ENCODE measurements at places on chromosomes 4 and X.
A peak's percentile ranks its signal among the peaks of the same experiment; 100 is the strongest.

DNA sequence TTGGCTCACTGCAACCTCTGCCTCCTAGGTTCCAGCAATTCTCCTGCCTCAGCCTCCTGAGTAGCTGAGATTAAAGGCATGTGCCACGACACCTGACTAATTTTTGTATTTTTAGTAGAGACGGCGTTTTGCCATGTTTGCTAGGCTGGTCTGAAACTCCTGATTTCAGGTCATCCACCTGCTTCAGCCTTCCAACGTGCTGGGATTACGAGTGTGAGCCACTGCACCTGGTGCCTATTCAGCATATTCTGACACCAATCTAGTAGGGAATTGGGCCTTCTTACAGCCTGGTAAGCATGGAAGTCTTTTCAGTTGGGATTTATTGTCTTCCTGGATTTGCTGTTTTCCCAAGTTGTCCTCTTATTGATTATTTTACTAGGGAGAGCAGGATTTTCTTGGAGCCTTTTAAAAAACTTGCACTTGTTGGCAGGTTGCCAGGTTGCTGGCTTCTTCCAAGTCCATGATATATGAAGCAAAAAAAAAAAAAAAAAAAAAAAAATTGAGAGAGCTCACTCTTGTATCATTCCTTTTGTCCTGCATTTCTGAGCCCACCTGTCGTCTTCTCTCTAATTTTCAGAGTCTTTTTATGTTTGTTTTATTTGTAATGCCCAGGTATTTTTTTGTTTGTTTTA, 43.7 kb downstream of the TMPRSS11E start:
- no peak for DNase-seq

- DNase-seq: no peak
Measured at GRCh38 chrX:24925430-24925829, 90.3 kb downstream of the ARX start.

DNA sequence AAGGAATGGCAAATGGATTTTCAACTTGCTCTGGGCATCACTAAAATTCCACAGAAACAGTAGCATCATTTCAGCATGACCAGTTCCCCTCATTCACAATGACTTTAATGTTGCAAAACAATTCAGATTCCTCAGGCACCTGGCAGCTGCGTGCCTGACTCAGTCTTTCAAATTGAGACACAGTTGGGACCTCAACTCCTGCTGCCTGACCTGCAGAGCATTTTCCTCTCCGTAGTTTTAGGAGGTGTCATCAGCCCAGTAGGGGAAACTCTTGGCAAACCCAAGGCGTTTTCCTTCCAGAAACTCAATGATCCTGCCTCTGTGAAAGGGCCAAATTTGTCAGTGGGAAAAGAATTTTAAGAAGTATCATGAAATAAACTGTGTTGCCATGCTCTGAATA, 388.9 kb downstream of the SPRY1 start:
- DNase-seq: peak; percentile 86

GRCh38 chr4:6926081-6926480, 16.5 kb downstream of the TBC1D14 start:
- DNase-seq: no peak

- no peak for DNase-seq
Measured at GRCh38 chr4:113574636-113575103, 186.9 kb downstream of the CAMK2D start.

- no peak for DNase-seq
Measured at GRCh38 chrX:150544222-150544787, 24.1 kb upstream of the MTM1 start.

DNA sequence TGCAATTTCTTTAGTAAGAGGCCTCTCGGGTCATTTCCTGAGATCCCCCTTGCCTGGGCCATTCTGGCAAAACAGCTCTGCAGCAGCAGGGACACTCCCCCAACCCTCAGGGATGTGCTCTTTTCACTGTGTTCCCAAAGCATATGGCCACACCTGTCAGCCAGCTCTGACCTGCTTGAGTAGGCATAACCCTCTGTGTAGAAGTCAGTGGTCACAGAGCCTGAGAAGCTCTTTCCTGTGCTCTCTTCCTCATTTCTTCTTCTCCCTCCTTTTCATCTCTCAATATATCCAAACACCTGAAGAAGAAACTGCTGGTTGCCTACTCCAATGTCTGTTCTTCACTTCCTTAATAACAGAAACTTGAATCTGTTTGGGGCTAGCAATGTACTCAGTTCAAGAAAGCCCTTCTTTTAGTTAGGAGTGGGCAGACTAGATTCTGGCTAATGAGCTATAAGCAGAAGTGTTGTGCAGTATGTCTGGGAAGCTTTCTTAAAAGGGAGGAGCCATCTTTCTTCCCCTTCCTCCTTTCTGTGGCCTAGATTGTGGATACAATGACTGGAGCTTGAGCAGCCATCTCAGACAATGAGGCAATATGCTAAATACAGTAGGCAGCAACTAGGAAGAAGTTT, 73.3 kb downstream of the PRPS1 start:
- no peak for DNase-seq

- DNase-seq: no peak
Measured at GRCh38 chr4:186734251-186734650, 10.6 kb upstream of the FAT1 start.

- DNase-seq: no peak
Measured at GRCh38 chr4:153223427-153223801, 19.2 kb downstream of the TRIM2 start.

- no peak for DNase-seq
Measured at GRCh38 chrX:78199851-78200250, 60.4 kb upstream of the TAF9B start.

DNA sequence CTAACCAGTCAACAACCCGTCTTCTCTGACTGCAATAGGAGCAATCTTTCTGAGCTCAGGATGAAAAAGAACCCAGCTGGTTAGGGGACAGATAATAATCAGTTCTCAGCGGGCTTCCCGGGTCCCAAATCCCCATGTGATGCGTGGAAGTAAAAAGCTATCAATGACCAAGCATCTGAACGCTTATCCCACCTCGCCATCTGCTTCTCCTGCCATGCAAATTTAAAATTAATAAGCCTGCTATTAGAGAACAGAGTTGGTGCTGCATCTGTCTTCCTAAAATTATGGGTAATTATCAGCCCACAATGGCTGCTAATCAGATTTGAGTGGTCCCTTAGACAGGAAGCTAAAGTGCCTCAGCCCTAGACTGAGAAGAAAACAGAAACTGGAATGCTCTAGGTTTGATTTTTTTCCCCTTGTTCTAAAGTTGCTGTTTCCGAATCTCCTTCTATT, 37.5 kb downstream of the AFAP1 start:
- DNase-seq: no peak

GRCh38 chrX:13752141-13752540, 17.6 kb downstream of the OFD1 start:
- no peak for DNase-seq

DNA sequence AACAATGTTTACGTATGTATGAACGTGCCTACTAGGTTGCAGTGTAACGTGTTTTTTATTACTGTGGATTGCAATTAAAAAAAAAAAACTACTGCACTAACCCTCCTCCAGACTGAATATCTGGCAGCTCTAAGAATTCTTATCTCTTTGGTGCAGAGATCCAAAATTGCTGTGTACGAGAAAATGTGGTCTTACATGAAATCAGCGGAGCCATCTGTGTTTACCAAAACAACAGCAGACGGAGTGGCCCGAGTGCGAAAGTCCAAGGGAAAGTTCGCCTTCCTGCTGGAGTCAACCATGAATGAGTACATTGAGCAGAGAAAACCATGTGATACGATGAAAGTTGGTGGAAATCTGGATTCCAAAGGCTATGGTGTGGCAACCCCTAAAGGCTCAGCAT, 268.1 kb downstream of the THOC2 start:
- DNase-seq: no peak

DNA sequence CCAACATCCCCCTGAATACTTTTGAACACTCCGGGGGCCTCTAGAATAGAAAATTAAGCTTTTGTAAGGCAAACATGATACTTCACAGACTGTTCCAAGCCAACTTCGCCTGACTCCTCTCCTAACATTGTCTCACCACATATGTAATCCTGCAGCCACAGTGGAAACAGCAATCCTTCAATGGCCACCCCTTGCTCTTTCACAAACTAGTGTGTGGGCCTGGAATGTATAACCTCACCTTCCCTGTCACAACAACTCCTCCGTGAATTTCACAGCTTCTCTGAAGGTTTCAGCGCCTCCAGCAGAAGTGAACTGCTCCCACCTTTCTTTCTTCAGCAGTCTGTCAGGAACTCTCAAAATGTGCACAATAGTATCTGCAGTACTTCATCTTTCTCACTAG, 185.1 kb downstream of the ADGRL3 start:
- no peak for DNase-seq

DNA sequence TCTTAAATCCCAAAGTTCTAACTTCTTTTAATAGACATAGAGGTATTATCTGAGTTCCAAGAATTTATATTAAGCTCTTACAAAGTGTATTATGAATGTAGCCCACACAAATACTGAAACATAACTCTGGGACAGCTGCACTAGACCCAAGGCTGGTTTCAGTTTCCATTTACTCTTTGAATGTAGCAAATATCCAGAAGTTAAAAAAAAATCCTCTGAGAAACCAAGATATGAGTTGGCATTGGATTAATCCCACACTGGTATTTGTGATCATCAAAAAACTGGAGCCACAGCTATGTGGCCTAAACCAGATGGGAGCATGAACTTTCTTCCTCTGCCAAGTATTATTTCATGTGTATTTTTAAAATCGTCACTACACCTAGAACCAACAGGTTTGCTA, 23.6 kb upstream of the SMPX start:
- DNase-seq: no peak

DNA sequence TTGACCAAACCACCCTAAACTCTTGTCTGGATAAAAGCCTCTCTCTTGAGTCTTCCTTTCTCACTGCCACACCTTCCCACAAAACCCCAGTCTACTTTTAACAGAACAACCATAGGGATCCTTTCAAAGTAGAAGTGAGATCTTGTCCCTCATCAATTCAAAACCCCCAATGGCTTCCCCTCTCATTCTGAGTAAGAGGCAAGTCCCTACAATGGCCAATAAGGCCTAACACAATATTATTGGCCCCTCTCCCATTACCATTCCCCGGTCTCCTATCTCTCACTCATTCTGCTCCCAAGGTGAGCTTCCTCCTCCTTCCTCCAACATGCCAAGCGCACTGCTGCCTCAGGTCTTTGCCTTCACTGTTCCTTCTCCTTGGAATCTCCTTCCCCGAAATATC, 57.1 kb downstream of the REELD1 start:
- DNase-seq: no peak

- DNase-seq: no peak
Measured at GRCh38 chr4:126338548-126338947, 1023.8 kb downstream of the FAT4 start.

DNA sequence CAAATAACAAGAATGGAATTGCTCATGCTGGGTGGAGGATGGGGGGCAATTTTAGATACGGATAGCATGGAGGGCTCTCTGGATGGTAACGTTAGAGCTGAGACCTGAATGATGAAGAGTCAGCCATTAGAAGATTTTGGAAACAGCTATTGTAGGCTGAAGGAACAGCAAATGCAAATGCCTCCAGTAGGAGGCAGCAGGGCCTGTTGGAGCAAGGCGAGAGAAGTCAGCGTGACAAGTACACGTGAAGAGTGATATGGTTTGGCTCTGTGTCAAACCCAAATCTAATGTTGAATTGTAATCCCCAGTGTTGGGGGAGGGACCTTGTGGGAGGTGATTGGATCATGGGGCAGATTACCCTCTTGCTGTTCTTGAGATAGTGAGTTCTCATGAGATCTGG, 59.3 kb upstream of the SOD3 start:
- DNase-seq: no peak

GRCh38 chr4:683982-684622, 4.8 kb downstream of the SLC49A3 start:
- no peak for DNase-seq

DNA sequence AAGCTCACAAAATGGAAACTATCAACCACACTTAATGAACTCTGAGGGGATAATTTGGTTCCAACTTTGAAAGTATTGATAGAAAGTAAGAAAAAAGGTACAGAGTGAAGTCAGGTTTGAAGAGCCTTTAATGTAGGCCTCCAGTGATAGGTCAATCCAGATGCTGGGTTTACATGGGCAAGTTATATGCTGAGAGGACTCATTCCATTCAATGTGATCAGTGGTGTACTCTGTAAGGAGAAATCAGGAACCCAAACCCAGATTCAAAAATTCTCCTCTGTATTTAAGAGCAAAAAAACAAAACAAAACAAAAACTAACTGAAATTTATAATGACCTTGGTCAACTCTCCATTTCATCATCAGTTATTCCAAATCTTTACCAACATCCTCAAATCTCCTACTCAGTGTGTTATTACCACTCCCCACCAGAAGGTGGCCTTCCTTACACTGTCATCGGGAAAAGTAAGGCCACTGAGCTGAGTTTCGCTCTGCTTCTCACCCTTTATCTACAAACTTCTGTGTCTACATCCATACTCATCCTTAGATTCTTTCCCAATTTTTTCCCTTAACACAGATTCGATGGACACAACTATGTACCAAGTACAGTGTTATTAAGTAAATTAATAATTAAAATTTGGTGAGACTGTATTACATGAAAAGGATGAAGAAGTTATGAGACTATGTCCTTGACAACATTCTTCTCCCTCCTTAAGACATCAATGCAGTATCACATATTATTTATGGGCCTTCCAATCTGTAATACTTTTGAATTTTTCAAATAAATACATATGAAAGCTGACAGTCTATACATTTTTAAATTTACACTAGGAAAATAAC, 88.3 kb downstream of the ZAR1 start:
- peak; percentile 27 for DNase-seq
